ENCODE measurements at places on chromosomes 4 and X. TPM values are rescaled to one million over a fixed set of nuclear protein-coding genes. Genes with fewer than 3 reads are reported as not detected.

The MEPE gene
- not detected for total RNA-seq

The F8A3 gene
- total RNA-seq, result 12.1 TPM

The CSAG2 gene
- total RNA-seq, result not detected

The GPR173 gene
- total RNA-seq, result 1.0 TPM

The HGFAC gene
- total RNA-seq, result not detected

The RWDD4 gene
- total RNA-seq, result 30.8 TPM

DNA sequence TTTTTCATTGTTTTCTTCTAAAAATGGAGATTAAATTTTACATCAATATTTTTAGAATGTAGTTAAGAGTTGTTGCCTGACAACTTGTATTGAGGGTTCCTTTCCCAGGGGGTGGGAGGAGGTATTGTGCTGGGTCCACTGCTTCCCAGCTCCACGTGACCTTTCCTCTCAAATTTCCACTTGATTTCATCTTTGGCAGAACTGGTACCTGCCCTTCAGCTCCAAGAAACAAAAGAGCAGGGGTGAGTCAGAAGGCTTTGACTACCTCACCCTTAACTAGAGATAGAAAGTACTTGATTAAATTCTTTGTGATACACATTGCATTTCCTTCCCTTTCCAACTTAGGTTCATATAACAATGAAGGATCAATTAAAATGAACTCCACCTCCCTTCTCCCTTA, 19.7 kb downstream of the TRIM2 start:
- no peaks in the 10 kb centered on the region for H3K36me3 ChIP-seq
- H3K4me1 ChIP-seq, result no peaks in the 10 kb centered on the region
- H3K27ac ChIP-seq, result peak overlapping the region; percentile 71
- peak; percentile 30 for ATAC-seq

- H3K27me3 ChIP-seq, result no peaks in the 10 kb centered on the region
- H3K4me3 ChIP-seq, result no peak overlapping the region
- H3K4me1 ChIP-seq, result no peaks in the 10 kb centered on the region
- H3K36me3 ChIP-seq, result no peaks in the 10 kb centered on the region
- H3K27ac ChIP-seq, result no peak overlapping the region
- no peak for ATAC-seq
Observed at GRCh38 chrX:38881066-38881465, 79.8 kb downstream of the MID1IP1 start.

DNA sequence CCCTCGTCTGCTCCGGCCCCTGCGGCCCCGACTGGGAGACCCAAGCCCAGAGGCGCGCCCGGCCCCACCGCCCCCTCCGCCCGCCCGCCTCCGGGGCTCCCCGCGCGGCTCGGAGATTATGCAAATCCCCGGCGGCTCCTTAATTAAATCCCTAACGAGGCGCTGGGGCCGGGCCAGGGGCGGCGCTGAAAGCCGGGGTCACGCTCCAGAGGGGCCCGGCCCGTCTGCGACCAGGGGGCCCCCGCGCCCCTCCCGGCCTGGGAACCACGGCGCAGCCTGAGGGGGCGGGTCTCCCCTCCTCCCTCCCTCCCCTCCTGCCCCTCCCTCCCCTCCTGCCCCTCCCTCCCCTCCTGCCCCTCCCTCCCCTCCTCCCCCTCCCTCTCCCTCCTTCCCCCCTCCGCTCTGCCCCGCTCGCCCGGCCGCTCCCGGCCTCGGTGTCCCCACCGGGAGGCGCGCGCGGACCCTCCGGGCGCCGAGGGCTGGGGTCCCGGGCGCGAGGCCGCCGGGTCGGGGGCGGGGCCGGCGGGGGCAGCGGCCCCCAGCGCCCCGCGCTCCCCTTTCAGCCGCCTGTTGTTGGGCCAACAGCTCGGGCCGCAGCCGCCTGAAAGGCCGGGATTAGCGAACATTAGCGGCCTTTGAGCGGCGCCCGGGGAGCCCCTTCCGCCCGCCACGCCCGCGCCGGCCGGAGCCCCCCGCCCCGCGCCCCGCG, 25.9 kb upstream of the FGFR3 start:
- H3K36me3 ChIP-seq, result no peaks in the 10 kb centered on the region
- peaks cover 71% of the 10 kb centered on the region for H3K27me3 ChIP-seq
- peak overlapping the region; percentile 16 for H3K4me3 ChIP-seq
- ATAC-seq, result no peak

DNA sequence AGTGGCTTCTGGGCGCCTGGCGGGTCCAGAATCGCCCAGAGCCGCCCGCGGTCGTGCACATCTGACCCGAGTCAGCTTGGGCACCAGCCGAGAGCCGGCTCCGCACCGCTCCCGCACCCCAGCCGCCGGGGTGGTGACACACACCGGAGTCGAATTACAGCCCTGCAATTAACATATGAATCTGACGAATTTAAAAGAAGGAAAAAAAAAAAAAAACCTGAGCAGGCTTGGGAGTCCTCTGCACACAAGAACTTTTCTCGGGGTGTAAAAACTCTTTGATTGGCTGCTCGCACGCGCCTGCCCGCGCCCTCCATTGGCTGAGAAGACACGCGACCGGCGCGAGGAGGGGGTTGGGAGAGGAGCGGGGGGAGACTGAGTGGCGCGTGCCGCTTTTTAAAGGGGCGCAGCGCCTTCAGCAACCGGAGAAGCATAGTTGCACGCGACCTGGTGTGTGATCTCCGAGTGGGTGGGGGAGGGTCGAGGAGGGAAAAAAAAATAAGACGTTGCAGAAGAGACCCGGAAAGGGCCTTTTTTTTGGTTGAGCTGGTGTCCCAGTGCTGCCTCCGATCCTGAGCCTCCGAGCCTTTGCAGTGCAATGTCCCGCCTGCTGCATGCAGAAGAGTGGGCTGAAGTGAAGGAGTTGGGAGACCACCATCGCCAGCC, at the start of gene ATOH1:
TSS of gene ATOH1 (plus strand) at position 422 of the 663 bp plus-strand sequence. CDS start at position 596, 174 bp downstream.
- H3K4me3 ChIP-seq, result no peak within 1 kb of the TSS
- H3K36me3 ChIP-seq, result no peaks in the 10 kb centered on the region
- H3K27me3 ChIP-seq, result peaks cover 86% of the 10 kb centered on the region
- H3K4me1 ChIP-seq, result no peaks in the 10 kb centered on the region

GRCh38 chrX:107775000-107775733, 420 bp downstream of the TSC22D3 start:
- peak overlapping the region; percentile 89 for H3K27ac ChIP-seq
- no peaks in the 10 kb centered on the region for H3K27me3 ChIP-seq
- H3K4me1 ChIP-seq, result no peaks in the 10 kb centered on the region
- H3K4me3 ChIP-seq, result peak overlapping the region; percentile 41
- no peak for ATAC-seq
- H3K36me3 ChIP-seq, result no peaks in the 10 kb centered on the region

DNA sequence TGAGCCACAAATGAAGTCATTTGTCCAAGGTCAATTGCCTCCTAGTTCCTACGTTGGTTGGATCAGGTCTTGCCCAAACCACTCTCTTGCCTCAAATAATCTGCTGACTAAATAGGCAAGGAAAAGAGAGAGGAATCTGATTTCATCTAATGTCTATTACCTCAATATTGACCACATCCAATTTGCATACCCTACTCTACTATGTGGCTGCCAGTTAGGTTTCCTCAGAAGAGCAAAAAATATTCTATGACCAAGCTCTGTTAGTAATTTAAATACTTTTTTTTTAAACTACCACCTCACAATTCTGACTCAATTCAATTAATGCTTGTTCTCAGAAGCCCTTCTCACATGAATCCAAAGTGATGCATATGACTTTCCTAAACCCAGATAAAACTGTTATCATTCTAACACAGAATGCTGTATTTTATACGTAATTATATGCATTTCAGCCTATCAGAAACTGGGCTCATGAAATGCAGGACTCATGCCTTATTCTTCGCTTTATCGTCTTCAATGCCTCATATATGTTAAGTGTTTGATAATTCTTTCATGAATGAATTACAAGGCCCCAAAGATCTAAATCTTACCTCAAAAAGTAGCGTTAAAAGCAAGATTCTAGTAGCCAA, 98.6 kb downstream of the HUWE1 start:
- no peak overlapping the region for H3K27ac ChIP-seq
- H3K27me3 ChIP-seq, result no peaks in the 10 kb centered on the region
- no peak for ATAC-seq
- H3K36me3 ChIP-seq, result no peaks in the 10 kb centered on the region
- no peak overlapping the region for H3K4me3 ChIP-seq

DNA sequence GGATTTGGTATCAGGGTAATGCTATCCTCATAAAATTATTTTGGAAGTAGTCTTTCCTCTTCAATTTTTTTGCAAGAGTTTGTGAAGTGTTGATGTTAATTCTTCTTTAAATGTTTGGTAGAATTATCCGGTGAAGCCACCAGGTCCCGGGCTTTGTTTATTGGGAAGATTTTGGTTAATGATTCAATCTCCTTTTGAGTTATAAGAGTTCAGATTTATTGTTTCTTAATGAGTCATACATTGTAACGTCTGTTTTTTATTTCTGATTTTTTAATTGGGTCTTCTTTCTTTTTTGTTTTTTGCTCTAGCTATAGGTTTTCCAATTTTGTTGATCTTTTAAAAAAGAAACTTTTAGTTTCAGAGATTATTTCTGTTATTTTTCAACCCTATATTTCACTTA, 412.3 kb downstream of the PDGFC start:
- no peak for ATAC-seq
- no peaks in the 10 kb centered on the region for H3K36me3 ChIP-seq
- no peak overlapping the region for H3K27ac ChIP-seq
- H3K4me1 ChIP-seq, result no peaks in the 10 kb centered on the region
- no peaks in the 10 kb centered on the region for H3K27me3 ChIP-seq
- H3K4me3 ChIP-seq, result no peak overlapping the region

GRCh38 chrX:15366506-15367352, 17.5 kb downstream of the VEGFD start:
- no peaks in the 10 kb centered on the region for H3K4me1 ChIP-seq
- H3K27me3 ChIP-seq, result no peaks in the 10 kb centered on the region
- H3K27ac ChIP-seq, result no peak overlapping the region
- no peak for ATAC-seq

DNA sequence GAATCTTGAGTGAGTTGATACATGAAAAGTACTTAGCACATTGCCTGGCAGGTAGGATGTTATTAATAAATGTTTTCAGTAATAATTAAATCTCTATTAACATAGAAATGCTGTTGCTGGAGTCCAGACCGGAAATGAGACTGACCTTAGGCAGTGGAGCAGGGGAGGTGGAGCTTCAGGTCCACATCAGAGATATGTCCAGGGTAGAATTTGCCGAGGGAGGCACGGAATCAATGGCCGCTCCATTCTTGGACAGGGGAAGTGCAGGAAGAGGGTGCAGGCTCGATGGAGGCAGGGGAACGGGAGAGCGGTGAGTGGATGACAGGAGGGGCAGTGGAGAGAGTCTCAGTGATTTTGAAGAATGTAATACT, 107.3 kb downstream of the GATB start:
- no peaks in the 10 kb centered on the region for H3K4me1 ChIP-seq
- H3K27me3 ChIP-seq, result no peaks in the 10 kb centered on the region
- no peak overlapping the region for H3K27ac ChIP-seq
- H3K4me3 ChIP-seq, result no peak overlapping the region

GRCh38 chr4:1246901-1247863, 1.7 kb downstream of the CTBP1 start:
- no peak for ATAC-seq
- peak overlapping the region; percentile 95 for H3K4me3 ChIP-seq
- peaks cover 11% of the 10 kb centered on the region for H3K36me3 ChIP-seq
- no peaks in the 10 kb centered on the region for H3K27me3 ChIP-seq
- peaks cover 58% of the 10 kb centered on the region for H3K4me1 ChIP-seq
- H3K27ac ChIP-seq, result peak overlapping the region; percentile 99

DNA sequence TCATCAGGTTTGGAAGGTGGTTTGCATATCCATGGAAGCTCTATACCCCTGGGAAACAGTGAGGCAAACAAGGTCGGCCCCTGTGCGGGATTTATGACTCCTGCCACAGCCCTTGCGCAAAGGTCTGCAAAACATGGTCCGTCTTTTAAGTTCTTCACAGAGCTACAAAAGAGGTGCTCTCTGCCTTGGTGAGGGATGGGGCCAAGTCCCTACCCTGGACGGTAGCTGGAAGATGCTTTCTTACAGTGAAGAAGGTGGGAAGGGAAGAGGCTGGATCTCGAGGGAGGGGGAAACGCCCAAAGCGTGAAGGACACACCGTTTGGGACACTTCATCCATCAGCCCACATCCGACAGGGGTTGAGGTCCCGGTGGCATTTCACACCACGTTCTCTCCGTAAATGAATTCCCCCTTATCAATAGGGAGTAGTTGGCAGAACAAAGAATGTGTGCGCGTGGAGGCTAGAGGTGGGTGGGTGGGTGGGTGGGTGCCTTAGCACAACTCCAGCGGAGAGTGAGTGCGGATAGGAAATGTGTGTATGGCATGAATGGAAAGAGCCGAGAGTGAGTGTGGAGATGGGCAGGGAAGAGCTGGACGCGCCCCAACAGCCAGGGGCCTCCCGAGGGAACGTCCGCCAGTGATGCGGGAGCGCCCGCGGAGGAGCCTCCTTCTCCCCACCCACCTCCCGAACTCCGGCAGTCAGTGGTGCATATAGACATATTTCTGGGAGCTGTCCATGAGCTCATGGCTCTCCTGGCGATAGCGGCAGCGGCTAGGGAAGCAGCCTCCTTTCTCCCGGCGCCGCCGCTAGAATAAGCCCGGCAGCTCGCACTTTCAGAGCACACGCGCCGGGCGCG, 68.3 kb downstream of the LARP7 start:
- H3K4me3 ChIP-seq, result peak overlapping the region; percentile 66
- peak; percentile 82 for ATAC-seq
- H3K27ac ChIP-seq, result peak overlapping the region; percentile 77
- H3K27me3 ChIP-seq, result no peaks in the 10 kb centered on the region
- H3K36me3 ChIP-seq, result no peaks in the 10 kb centered on the region
- no peaks in the 10 kb centered on the region for H3K4me1 ChIP-seq

GRCh38 chr4:94534401-94535312, 82.9 kb downstream of the PDLIM5 start:
- H3K4me3 ChIP-seq, result no peak overlapping the region
- H3K4me1 ChIP-seq, result peaks cover 27% of the 10 kb centered on the region
- no peak overlapping the region for H3K27ac ChIP-seq
- peak; percentile 16 for ATAC-seq
- no peaks in the 10 kb centered on the region for H3K27me3 ChIP-seq

GRCh38 chrX:41785685-41786084, 61.7 kb downstream of the GPR82 start:
- no peak for ATAC-seq
- H3K27ac ChIP-seq, result no peak overlapping the region
- H3K27me3 ChIP-seq, result no peaks in the 10 kb centered on the region
- no peaks in the 10 kb centered on the region for H3K36me3 ChIP-seq
